ENCODE measurements at places on chromosomes 1 and 21. TPM values are rescaled to one million over a fixed set of nuclear protein-coding genes. Genes with fewer than 3 reads are reported as not detected.
A peak's percentile ranks its signal among the peaks of the same experiment; 100 is the strongest.

SPAG17 gene
- not detected for total RNA-seq

NR1I3 gene
- not detected for total RNA-seq

DYNLT4 gene
- 1.0 TPM for total RNA-seq

DNA sequence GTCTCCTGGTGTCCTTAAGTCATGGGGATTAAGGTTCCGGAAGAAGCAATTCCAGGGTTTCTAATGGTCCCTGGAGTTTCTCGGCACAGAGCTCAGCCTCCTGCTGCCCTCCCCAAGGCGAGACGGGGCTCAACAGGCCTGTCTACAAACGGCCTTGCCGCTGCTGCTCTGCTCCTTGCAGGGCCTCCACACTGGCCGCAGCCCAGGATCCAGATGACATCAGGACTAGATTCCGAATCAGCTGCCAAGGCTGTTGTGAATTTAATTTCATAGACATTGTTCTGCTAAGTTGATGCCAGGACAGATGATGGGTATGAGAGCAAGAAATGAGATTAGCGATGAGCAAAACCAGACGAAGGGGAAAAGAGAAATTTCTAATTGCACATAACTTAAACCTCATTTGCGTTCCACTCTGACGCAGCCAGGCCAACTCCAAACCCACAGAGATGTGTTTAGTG lies 103.6 kb upstream of the BACE2 start:
- no peak for DNase-seq
- no peaks in the 10 kb centered on the region for H3K36me3 ChIP-seq
- H3K27ac ChIP-seq = no peak overlapping the region
- H3K27me3 ChIP-seq = peaks cover 41% of the 10 kb centered on the region
- H3K4me1 ChIP-seq = peaks cover 9% of the 10 kb centered on the region
- H3K4me3 ChIP-seq = no peak overlapping the region

DNA sequence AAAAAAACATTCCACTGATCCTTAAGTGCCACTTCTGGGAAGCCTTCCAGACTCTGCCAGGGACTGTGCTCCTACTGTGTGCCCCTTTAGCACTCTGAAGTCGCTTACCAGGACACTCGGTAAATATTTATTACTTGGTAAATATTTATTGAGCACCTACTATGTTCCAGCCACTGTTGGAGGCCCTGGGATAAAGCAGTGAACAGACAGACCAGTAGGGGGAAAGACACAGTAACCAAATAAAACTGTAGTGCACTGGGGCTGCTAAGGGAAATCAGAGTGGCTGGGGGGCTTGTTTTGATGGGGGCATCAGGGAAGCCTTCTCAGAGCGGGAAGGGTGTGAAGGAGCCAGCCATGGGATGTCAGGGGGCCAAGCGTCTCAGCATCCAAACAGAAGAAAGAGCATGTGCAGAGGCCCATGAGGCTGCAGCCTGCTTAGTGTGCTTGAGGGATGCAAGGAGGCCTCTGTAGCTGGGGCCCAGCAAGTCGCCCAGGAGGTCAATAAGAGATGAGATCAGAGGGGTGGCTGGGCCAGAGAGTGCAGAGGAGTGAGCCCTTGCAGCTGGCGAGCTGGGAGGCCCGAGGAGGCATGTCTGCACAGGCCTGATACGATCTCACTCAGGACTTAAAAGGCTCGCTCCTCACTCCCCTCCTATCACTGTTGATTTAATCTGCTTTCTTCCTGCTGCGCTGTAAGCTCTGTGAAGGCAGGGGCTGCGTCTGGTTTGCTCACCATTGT lies 28.6 kb downstream of the KAZN start:
- H3K4me3 ChIP-seq = no peak overlapping the region
- DNase-seq = no peak
- no peaks in the 10 kb centered on the region for H3K36me3 ChIP-seq

GRCh38 chr21:34215911-34216717 lies 142.7 kb downstream of the MRPS6 start:
- no peak overlapping the region for H3K27ac ChIP-seq
- peaks cover 5% of the 10 kb centered on the region for H3K4me1 ChIP-seq
- H3K36me3 ChIP-seq = peaks cover 8% of the 10 kb centered on the region
- H3K4me3 ChIP-seq = no peak overlapping the region
- no peak for DNase-seq

GRCh38 chr1:11543796-11544195 lies 64.8 kb downstream of the DISP3 start:
- H3K27ac ChIP-seq = no peak overlapping the region
- H3K36me3 ChIP-seq = no peaks in the 10 kb centered on the region
- DNase-seq = no peak
- H3K4me1 ChIP-seq = peaks cover 3% of the 10 kb centered on the region

DNA sequence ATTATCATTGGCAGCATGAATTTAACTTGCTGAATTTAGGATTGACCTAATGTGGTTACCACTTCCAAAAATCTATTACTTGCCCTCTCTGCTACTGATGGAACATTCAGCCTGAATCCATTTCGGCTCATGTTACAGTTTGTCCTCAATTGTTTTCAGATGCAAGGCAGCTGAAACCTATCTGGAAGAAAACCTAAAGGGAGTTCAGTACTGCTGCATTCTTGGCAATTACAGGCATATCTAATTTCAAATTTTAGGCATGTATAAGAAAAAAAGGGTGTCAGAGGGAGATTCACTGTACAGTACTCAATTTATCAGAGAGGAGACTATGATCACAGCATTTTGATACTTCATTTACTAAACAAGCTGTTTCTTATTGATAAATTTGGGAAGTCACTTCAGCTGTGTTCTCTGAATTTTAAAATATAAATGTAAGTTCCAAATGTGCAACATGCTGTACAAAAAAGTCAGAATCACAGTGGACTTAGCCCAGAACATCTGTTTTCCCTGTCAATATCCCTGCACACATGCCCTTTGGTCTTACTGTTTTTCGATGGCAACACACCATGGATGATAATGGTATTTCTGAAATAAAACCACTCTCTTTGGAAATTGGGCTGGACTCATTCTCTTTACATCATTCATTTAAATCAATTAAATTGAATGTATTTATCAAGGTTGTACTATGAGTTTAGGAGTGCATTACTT lies 651.6 kb upstream of the ADGRL4 start:
- H3K36me3 ChIP-seq = no peaks in the 10 kb centered on the region
- no peak for DNase-seq
- no peak overlapping the region for H3K27ac ChIP-seq
- no peaks in the 10 kb centered on the region for H3K4me1 ChIP-seq

DNA sequence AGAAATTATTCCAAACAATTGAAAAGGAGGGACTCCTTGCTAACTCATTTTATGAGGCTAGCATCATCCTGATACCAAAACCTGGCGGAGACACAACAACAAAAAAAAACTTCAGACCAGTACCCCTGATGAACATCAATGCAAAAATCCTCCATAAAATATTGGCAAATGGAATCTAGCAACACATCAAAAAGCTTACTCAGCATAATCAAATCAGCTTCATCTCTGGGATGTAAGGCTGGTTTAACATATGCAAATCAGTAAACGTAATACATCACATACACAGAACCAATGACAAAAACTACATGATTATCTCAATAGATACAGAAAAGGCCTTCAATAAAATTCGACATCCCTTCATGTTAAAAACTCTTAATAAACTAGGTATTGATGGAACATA lies 440.1 kb downstream of the NUF2 start:
- no peak overlapping the region for H3K4me3 ChIP-seq
- H3K27ac ChIP-seq = no peak overlapping the region
- no peak for DNase-seq
- no peaks in the 10 kb centered on the region for H3K4me1 ChIP-seq
- H3K36me3 ChIP-seq = no peaks in the 10 kb centered on the region

- no peaks in the 10 kb centered on the region for H3K36me3 ChIP-seq
- peaks cover 76% of the 10 kb centered on the region for H3K27me3 ChIP-seq
- DNase-seq = no peak
- H3K4me1 ChIP-seq = peaks cover 2% of the 10 kb centered on the region
- no peak overlapping the region for H3K4me3 ChIP-seq
Observed at GRCh38 chr1:117646956-117647355, 41.1 kb downstream of the TENT5C start.

- no peak overlapping the region for H3K4me3 ChIP-seq
- no peaks in the 10 kb centered on the region for H3K27me3 ChIP-seq
- DNase-seq = no peak
- H3K4me1 ChIP-seq = no peaks in the 10 kb centered on the region
Observed at GRCh38 chr1:208598021-208598420, 353.8 kb upstream of the PLXNA2 start.

DNA sequence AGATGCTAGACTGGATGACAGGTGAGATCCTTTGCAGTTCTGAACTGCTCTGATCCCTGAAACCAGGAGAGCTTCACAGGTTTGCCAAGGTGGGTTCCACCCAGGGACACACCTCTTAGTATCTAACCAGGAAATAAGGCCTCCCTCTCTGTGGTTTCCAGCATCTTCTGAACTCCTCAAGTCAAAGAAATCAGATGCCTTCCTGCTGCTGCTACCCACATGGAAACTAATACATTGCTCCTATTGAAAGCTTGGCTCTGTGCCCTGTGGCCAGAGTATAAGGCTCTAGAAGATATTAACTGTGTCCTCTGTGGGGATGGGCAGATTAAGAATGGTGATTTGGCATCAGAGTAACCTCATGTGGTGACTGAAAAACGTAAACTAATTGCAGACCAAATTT lies 75.0 kb upstream of the MRPS6 start:
- H3K4me1 ChIP-seq = peaks cover 27% of the 10 kb centered on the region
- no peak overlapping the region for H3K4me3 ChIP-seq
- H3K27me3 ChIP-seq = no peaks in the 10 kb centered on the region

GRCh38 chr1:150973258-150973835 lies 1.3 kb downstream of the CERS2 start:
- DNase-seq = peak; percentile 37
- peak overlapping the region; percentile 92 for H3K4me3 ChIP-seq
- peak overlapping the region; percentile 89 for H3K27ac ChIP-seq
- peaks cover 58% of the 10 kb centered on the region for H3K4me1 ChIP-seq
- H3K27me3 ChIP-seq = no peaks in the 10 kb centered on the region
